ENCODE measurements at places on chromosomes 11 and 22.
A peak's percentile ranks its signal among the peaks of the same experiment; 100 is the strongest.

DNA sequence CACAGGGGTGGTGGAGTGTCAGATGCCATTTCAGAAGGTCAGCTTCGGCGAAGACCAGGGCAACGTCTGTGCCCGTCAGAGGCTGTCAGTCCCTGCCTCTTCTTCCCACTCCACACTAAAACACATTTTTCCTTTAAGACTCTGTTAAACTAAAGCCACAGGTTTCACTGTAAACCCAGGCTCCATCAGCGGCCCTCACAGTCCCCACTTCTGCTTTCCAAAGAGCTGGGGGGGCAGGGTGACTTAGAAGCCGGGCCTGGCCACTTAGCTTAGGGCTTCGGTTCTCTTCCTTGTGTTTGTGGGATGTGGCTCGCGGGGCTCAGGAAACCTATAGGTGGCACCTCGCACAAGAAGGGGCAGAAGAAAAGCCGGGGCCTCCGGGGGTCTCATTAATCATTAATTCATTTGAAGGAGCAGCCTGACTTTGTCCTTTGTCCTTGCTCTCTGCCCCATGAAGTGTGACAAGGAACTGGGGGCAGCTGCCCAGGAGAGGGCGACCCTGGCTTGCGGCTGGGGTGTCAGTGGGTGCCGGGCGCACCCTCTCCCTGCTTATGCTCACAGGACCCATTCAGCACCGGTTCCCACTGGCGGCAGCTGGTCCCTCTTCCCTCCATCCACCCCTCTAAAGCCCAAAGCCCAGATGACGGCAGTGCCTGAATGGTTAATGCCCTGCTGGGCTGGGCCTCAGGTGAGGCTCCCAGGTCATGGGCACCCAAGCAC lies 4.1 kb downstream of the SLC25A45 start:
- no peak for DNase-seq

DNA sequence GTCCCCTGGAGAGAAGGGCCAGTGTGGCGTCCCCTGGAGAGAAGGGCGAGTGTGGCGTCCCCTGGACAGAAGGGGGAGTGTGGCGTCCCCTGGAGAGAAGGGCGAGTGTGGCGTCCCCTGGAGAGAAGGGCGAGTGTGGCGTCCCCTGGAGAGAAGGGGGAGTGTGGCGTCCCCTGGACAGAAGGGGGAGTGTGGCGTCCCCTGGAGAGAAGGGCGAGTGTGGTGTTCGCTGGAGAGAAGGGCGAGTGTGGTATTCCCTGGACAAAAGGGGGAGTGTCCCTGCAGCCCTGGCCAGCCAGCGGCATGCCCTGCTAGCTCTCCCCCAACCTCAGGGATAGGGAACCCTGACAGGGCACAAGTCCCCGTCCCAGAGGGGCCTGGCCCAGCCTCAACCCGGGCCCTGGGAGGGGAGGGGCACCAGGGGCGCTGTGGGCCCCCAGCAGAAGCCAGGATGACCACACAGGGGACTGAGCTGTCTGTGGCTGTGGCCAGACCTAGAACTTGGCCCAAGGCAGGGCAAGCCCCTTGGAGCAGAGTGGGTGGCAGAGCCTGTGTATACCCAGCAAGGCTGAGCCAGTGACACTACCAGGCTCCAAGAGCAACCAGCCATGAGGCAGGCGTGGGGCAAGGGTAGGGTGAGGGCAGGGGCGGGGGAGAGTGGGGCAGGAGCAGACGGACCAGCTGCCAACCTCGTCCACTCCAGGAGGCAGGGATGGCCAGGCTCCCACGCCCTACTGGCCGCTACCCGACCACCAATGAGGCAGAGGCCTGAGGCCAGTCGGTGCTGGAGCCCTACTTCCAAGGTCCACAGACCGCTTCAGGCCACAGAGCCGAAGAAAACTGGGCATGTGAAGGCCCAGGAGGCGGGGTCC lies 4.2 kb downstream of the HRAS start:
- DNase-seq = no peak

GRCh38 chr22:29209624-29209929 lies 3.9 kb downstream of the EMID1 start:
- DNase-seq = no peak

GRCh38 chr11:102773386-102773785 lies 7.0 kb downstream of the MMP10 start:
- DNase-seq = no peak

GRCh38 chr22:18976197-18976751 lies 40.2 kb upstream of the PRODH start:
- no peak for DNase-seq

- DNase-seq = no peak
Observed at GRCh38 chr11:61119055-61119454, 16.8 kb downstream of the CD5 start.

DNA sequence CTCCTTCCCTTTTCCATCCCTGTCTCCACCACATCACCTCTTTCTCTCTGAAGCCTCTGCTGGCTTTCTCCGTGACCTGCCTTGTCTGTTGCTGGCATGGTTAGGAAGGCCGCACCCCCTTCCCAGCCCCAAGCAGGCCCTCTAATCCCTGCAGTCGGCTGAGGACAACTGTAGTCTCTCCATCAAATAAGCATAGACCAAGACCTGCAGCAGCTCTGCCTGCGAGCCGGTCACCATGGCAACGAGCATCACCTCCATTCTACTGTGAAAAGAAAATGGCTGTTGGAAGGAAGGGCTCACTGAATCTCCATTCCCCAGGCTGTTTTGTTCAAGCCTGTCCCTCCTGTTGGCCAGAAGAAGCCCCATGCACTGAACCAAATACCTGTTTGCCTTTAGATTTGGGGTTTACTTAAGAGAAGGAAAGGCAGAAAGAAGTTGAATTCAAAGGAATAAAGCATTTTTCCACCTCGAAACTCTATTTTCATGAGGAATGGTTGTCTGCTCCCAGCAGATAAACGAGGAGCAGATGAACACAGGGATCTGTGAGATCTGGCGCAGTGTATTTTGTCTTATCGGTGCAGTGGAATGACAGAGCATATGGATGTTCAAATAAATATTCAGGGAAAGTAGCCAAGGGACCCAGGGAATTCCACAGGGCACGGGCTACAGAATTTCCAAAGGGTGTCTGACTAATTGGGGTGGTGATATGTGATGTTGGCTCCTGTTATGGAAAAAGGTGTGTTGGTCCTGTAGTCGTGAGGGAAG lies 113.1 kb upstream of the TTC12 start:
- no peak for DNase-seq

- DNase-seq = no peak
Observed at GRCh38 chr11:122599434-122599833, 56.1 kb upstream of the UBASH3B start.

DNA sequence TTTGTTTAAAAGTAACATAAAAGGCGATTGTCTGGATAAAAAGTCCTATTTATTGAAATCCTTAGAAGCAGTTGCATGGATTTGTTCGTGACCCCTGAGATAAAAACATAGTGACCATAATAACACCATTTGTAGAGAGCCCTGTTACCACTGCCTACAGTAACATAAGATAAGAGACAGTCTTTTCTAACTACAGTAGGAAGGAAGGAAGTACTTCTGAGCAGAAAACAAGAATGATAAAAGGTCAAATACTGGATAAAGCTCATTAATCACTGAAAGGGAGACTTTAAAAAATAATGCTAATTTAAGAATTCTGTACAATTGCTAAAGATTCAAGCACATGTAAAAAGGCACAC lies 47.1 kb upstream of the SOX6 start:
- DNase-seq = no peak

- DNase-seq = peak; percentile 45
Observed at GRCh38 chr11:6505577-6506240, 8.6 kb downstream of the DNHD1 start.

DNA sequence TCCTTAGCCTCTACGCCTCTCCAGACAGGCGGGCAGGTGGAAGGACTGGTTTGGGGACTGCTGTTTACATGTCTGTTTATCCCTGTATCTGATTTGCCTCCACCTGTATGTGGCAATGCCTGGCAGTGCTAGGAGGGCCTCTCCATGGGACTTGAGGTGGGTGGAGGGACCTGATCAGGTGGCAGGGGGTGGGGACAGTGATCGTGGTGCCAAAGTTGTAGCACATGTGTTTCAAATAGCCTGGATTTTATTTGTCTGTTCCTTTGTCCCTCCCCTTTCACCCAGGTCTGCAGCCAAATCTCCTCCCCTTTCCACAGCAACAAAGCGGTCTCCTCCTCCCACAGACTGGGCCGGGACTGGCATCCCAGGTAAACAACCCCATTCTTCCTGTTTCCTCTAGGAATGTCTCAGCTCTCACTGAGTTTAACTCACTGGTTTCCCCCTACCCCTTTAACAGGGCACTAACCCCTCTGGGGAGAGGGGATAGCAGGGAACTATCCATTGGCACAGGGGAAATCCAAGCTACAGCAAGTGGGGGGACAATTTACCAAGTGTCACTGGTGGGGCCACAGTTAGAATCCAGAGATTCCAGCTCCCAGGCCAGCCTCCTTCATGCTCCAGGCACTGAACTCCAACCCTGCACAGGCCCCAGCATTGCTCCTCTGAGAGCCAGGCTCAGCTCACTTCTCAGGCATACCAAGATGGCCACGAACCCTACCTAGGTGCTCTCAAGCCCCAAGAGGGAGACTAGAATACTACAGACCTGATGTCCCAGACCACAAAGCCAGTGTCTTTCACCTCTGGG lies 22.9 kb upstream of the TLCD5 start:
- DNase-seq = no peak

DNA sequence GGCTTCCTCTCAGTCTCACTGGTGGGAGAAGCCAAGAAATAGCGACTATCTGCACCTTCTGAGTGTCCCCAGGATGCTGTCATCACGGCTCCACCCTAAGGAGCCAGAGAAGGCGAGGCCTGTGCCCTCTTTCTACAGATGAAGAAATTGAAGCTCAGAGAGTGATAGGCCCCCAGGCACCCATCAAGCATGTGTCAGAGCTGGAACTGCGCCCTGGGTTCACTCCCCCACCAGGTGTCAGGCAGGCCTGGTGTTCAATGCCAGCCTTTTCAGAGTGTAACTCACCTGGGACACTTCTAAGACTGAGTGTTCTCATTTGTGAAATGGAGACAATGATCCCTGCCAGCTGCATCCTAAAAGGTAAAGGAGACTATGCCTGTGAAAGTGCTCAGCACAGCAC lies 127.3 kb upstream of the SEZ6L start:
- DNase-seq = no peak

GRCh38 chr11:9219115-9219514 lies 46.0 kb downstream of the DENND5A start:
- DNase-seq = no peak

DNA sequence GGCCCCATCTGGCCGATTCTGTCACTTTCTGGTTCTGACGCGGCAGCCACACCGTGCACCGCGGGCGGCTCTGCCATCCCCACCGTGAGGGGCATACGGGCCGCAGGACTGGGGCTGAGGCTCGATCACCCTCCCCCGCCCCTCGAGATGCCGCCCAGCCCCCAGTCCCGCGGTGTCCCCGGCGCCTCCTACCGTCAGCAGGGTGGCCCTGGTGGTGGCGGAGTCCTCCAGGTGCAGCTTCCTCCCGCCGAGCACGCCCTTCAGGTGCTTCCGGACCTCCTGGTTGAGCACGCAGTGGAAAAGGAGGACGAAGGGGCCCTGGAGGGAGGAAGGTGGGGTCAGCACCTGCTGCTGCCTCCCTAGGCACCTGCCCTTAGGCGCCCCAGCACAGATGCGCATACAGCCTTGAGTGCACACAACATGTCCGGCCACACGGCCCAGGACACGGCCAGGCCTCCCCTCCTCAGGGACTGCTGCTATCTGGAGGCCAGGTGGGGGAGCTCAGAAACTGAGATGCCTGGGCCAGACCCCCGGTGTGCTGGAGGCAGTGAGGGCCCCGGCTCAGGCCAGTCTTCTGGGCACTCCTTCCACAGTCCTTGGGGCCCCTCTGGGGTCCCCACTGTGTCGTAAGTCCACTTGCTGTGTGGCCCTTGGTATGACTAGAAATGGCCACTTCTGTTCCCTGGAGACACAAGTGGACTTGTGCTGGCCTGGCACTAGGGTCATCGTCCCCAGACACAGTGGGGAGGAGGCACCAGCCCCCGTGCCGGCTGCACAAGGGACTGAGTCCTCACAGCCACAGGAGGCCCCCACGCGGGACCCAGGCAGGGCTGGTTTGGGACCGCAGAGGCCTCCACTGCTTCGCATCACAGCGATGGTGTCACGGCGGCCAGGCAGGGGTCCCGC lies 31.5 kb downstream of the TRMU start:
- no peak for DNase-seq

Measured in germinal center (tissue), 1 donor.